ENCODE measurements at places on chromosomes 1 and 21. TPM values are rescaled to one million over a fixed set of nuclear protein-coding genes. Genes with fewer than 3 reads are reported as not detected.

The TRIM67 gene
- 0.08 TPM for polyA plus RNA-seq

The UBASH3A gene
- 0.27 TPM for polyA plus RNA-seq

DNA sequence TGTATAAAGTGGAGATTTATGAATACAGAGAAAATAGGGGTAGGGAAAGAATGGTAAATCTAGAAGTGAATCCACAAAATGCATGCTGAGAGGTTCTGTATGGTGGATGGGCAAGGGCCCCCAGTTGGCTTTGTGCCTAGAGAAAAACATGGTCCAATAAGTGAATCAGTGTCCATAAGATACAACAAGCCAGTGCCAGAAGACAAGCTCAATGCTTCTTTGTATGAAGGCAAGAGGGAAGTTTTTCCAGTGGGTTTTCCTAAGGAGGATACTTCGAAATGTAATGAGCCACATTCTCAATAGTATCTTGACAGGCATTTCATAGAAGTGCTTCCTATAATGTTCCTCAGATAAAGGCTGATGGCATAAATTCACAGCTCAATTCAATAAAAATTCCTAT lies 169.4 kb upstream of the HMCN1 start:
- DNase-seq = no peak

The OTUD3 gene
- polyA plus RNA-seq = 3.4 TPM

The ZNF684 gene
- polyA plus RNA-seq = 3.2 TPM

The NES gene
- polyA plus RNA-seq = 38.2 TPM

GRCh38 chr1:89553157-89553556 lies 28.5 kb downstream of the LRRC8B start:
- DNase-seq = no peak

The TEKT2 gene
- polyA plus RNA-seq = 0.13 TPM

The SAMD13 gene
- 1.2 TPM for polyA plus RNA-seq

DNA sequence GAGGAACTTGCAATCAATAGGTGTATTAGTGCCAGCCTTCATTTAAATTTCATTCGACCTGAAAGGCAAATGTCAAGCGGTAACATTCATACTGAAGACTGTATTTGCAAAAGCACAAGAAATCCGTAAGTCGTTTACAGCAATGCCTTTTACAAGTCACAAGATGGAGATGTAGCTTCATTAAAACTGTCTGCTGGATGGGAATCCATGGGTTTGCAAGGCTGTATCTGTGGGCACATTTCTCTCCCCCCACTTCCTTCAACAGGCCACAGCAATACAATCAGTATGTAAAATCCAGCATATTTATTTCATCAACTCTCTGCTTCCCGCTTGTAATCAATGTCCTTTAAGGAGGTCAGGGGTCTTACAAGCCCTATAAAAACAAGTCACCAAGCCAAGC lies 147.1 kb downstream of the SLC45A1 start:
- no peak for DNase-seq

DNA sequence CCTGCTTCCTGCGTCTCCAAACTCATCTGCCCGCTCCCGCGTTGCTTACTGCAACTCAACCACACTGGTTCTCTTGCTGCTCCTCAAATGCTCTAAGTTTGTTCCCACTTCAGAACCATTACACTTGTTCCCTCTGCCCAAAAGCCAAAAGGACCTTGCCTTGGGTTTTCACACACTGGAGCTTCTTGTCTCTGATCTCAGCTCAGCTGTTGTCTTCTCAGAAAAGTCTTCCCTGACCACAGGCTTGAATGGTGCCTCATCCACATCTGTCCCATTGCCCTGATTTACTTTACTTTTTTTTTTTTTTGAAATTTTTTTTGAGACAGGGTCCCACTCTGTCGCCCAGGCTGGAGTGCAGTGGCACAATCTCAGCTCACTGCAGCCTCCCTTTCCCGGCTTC lies 44.3 kb upstream of the SYT14 start:
- DNase-seq = no peak

The GABRD gene
- polyA plus RNA-seq = 1.2 TPM

The CA14 gene
- polyA plus RNA-seq = 1.9 TPM

DNA sequence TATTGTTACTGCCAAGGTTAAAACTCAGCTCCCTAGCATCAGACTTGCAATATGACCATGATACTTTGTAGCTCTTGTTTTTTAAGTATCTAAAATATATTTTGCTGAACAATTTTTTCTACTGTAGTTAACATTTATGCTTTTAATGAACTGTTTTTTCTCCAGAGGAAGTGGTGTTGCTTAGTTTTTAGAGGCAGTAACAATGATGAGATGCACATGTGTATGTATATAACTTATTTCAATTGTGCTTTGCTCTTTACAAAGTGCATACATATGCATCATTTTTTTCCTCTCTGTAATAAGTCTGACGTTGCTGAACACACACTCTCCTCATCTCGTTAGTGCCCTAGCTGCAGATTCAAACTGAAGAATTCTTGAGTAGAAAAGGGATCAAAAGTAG lies 418.8 kb downstream of the ZP4 start:
- DNase-seq = no peak

DNA sequence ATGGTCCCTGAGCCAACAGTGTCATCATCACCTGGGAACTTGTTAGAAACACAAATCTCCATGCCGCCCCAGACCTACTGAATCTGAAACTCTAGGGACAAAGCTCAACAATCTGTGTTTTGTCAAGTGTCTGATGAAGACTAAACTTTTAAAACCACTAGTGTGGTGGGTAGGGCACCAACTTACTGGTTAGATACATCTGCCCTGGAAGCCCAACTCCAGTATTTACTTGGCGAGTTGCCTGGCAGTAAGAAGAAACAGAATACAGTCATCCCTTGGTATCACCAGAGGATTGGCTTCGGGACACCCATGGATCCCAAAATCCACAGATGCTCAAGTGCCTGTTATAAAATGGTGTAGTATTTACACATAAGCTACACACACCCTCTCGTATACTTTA lies 367.9 kb upstream of the DUSP10 start:
- DNase-seq = no peak

- no peak for DNase-seq
Observed at GRCh38 chr1:22289307-22289995, 146.6 kb upstream of the WNT4 start.

- no peak for DNase-seq
Observed at GRCh38 chr1:85047472-85048295, 616 bp downstream of the MCOLN3 start.

DNA sequence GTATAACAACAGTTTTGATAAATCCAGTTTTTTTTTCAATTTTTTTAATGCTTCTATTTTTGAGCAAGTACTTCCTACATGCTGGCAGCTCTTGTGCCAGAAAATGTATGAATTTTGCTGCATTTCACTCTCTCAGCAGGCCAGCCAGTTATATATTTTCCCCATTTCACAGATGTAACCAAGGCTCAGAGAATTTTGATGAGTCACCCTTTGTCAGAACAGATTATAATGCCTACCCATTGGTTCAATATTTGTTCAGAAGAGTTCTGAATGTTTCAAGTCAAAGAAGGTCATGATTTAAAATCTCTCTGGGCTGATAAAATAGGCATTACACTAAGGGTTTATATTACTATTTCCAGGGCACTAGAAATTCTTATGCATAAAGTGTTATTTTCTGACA lies 452.2 kb downstream of the RWDD3 start:
- DNase-seq = no peak

GRCh38 chr1:232599178-232600041 lies 30.5 kb downstream of the SIPA1L2 start:
- no peak for DNase-seq

GRCh38 chr1:202207292-202207691 lies 13.7 kb downstream of the LGR6 start:
- no peak for DNase-seq

The GREM2 gene
- polyA plus RNA-seq = 9.0 TPM

DNA sequence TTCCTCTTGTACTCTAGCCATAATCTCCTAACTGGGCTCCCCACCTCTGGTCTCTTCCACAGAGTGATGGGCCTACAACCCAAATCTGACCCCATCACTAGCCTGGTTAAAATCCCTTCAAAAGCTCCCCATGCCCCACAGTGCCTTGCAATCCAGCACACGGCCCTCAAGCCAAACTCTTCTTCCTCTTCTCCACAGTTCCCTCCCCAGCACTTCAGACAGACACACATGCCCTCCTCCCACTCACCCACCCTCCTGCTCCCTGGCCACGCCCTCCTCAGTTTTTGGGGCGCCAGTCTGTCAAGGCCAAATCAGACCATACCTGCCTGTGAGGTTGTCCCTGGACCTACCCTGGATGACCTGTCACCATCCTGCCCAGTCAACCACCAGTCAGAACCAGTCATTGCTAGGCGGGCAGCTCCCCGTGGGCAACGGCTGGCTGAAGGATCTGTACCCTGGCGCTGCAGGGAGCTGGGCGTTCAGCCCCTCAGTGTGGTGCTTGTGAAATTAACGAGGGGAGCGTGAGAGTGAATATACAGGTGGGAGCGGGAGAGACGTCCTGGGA lies 753 bp downstream of the C1orf210 start:
- no peak for DNase-seq

The TRNAU1AP gene
- polyA plus RNA-seq = 21.8 TPM

DNA sequence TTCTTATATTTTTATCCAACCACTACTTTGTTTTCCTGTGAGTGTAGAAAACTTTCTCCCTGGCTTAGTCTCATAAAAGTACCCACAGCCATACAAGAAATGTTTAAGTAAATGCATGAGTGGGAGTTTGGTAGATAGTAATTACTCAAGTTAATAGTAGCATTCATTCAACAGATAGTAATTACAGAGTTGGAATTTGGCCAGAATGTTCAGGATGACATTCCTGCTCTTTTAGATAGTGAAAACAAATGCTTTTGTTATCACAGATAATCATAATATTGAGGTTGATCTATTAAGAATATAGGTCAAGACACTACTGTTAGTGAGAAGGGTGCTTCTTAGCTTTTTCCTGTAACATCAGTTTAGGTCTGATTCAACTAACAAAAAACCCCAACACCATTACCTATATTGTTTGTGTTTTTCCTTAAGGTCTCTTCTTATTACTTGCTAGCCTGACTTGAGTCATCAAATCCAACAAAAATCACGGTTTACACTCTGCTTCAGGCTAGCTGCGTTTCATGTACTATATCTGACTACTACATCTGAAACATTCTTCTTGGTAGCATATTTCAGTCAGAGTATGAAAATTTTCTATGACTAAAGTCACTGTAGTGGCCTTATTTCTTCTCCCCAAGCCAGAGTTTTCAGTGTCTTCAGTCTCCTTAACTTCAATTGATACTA lies 163.7 kb downstream of the HS2ST1 start:
- DNase-seq = no peak

- DNase-seq = no peak
Observed at GRCh38 chr1:116170721-116171589, 59.8 kb downstream of the MAB21L3 start.

- DNase-seq = no peak
Observed at GRCh38 chr1:184931566-184931965, 42.7 kb downstream of the NIBAN1 start.

GRCh38 chr1:246067432-246068216 lies 439.5 kb downstream of the SMYD3 start:
- DNase-seq = no peak

- DNase-seq = no peak
Observed at GRCh38 chr1:95407131-95407885, 173.3 kb downstream of the RWDD3 start.

DNA sequence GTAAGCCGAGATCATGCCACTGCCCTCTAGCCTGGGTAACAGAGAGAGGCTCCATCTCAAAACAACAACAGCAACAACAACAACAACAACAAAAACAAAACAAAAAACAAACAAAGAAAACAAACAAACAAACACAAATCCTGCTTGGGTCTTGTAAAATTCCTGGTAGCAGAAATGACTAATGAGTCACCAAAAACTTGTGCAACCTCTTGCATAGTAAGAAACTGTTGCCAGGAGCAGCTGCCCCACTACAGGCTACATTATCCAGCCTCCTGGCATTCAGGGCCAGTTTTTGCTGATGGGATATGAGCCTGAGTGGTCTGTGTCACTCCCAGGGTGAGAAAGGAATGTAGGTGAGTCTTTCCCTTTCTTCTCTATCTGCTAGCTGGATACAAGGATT lies 245.4 kb downstream of the TNR start:
- DNase-seq = no peak

- DNase-seq = no peak
Observed at GRCh38 chr1:183600634-183601033, 10.4 kb upstream of the NCF2 start.

The ADCY10 gene
- 0.06 TPM for polyA plus RNA-seq

DNA sequence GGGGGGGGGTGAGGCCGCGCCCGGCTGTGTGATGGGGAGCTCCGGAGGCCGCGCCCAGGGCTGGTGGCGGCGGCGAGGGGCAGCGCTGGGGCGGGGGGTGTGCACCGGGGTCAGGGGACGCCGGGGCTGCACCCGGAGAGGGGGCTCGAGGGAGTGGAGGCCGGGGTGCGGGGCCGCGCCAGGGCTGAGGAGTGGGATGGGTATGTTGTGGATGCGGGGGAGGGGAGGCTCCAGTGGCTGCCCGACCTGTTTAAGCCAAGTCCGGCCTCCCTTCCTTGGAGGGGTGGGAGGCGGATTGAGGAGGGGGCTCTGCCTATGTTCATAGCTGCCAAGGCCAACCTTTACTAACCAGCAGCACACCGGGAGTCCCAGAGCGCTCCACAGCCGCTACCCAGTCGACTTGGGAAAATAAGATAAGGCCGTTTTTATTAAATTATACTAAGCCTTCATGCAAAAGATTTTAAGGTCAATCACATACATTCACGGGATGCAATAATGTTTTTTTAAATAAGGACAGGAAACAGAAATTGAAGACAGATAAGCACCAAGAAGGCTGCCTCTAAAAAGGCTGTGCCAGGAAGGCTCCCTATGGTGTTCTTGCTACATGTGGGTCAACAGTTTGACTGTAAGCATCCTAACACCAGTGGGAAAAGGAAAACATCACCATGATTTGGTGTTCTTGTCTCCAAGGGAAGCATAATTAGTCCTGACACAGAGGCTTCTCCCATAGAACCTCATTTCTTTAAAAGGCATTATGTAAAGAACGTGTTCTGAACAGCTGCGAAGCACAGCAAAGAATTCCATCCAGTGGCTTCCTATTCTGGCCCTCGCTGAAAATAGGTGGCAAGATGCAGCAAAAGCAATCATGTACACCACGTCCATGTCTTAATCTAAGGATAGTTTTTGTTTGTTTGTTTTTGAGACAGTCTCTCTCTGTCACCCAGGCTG lies 626 bp upstream of the HLCS start:
- no peak for DNase-seq

The CYP2J2 gene
- 4.1 TPM for polyA plus RNA-seq

The NTMT2 gene
- polyA plus RNA-seq = not detected
